ENCODE measurements at places on chromosomes 13 and 19.

DNA sequence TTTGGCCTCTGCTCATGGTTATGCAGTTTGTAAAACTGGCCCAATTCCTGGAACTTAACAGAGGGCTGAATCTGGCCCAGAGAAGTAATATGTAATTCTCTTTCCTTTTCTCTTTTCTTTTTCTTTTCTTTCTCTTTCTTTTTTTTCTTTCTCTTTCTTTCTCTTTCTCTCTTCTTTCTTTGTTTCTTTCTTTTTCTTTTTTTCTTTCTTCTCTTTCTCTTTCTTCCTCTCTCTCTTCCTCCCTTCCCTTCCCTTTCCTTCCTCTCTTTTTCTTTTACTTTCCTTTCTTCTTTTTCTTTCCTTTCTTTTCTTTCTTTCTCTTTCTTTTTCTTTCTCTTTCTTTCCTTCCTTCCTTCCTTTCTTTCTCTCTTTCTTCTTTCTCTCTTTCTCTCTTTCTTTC, 88.8 kb upstream of the SLITRK5 start:
- no peak for DNase-seq

- DNase-seq = no peak
Measured at GRCh38 chr13:97196340-97196739, 25.8 kb upstream of the MBNL2 start.

- DNase-seq = no peak
Measured at GRCh38 chr13:36157480-36157879, 26.3 kb upstream of the DCLK1 start.

- DNase-seq = no peak
Measured at GRCh38 chr13:65532231-65532630, 1697.9 kb downstream of the PCDH9 start.

GRCh38 chr19:10737722-10738121, 19.8 kb downstream of the DNM2 start:
- DNase-seq = no peak

- peak; percentile 49 for DNase-seq
Measured at GRCh38 chr19:18418029-18418482, 1.1 kb upstream of the SSBP4 start.

DNA sequence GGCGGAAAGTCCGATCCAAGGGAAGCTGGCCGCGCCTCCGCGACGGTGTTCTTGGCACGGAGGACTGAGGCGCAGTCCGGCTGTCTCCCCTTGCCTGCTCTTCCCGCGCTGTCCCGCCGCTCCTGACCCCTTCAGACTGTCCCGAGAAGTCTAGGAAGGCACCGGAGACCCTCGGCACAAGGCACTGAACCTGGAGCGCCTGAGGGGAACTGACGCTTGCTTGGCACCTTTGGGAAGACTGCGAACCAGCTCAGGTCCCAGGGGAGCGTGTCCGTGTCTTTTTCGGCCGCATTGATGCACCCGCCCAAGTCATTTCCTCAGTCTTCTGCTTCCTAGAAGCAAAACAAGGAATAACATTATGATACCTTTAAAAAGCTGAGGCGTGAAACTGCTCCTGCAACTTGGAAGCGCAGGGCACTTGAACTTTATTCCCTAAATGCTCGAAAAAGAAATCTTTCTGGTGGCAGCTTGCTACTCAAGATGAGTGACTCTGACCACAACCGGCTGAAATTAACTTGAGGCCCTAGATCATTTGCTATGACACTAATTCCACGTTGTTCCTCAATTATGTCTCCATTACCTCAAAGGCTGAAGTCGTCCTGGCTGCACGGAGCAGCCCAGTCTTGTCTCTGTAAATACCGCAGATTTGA, 735 bp upstream of the FLT1 start:
- no peak for DNase-seq

- no peak for DNase-seq
Measured at GRCh38 chr19:1290196-1290702, 4.6 kb downstream of the EFNA2 start.

DNA sequence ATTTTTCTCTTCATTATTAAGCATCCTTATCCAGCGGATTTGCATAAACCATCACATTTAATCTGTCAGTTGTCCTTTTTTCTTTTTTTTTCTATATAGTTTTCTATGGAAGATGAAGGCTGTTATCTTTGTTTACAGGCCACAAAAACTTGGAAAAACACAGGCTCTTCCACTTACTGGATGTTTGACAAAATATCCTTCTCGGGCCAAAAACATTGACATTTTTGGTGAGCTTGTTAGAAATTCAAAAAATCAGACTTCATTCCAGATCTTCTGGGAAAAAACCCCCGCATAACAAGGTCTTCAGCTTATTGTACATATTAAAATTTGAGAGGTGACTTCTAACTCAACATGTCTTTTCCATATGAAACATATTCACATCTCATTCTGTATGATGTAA, 13.8 kb downstream of the ZNF93 start:
- no peak for DNase-seq

DNA sequence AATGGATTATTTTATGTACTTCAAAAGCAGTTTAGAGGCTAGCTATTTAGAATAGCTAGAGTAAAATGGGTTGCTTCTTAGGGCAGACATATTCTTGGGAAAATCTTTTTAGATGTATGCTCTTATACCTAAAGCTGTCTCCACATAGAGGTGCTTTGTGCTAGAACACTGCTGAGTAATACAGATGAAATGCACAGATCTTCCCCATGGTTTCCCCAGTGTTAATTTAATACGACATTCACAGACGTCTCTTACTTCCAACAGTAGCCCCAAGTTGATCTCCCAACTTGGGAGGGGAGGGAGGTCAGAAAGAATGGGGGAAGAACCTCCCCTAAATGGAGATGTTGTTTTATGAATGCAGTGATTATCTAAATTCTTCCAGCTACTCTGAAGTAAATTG, 16.9 kb downstream of the NALCN start:
- DNase-seq = no peak

DNA sequence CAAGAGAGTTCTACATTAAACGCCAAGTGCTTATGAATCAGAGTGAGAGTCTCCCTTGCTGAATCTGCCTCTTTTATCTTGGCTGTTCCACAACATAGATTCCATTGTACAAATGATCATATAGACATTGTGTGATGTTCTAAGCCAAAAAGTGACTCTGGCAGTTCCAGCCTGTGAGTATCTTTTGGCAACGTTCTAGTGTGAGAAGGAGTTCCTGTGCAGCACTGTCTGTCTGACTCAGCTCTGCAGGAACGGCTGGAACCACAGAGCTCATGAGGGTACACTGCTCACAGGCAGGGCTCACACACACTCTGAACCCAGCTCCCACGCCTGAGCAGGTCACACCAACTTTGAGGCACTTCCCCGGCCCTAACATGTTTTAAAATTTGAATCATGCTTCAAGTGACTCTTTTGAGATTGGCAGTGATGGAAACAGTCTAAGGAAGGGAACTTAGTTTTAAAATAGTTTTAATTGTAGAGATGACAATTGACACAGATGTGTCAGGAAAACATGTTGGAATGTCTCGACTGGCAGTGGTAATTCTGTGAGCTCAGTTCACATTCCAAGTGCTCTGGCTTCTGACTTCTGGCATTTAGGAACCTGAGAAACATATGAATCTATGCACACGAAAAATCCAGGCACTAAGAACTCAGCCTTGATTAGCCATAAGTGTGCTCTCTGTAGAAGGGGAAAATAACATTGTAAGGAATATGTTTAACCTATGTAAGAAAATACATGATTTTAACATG, 272.0 kb downstream of the UQCRFS1 start:
- DNase-seq = no peak
